ENCODE measurements at places on chromosomes 16 and 17.

DNA sequence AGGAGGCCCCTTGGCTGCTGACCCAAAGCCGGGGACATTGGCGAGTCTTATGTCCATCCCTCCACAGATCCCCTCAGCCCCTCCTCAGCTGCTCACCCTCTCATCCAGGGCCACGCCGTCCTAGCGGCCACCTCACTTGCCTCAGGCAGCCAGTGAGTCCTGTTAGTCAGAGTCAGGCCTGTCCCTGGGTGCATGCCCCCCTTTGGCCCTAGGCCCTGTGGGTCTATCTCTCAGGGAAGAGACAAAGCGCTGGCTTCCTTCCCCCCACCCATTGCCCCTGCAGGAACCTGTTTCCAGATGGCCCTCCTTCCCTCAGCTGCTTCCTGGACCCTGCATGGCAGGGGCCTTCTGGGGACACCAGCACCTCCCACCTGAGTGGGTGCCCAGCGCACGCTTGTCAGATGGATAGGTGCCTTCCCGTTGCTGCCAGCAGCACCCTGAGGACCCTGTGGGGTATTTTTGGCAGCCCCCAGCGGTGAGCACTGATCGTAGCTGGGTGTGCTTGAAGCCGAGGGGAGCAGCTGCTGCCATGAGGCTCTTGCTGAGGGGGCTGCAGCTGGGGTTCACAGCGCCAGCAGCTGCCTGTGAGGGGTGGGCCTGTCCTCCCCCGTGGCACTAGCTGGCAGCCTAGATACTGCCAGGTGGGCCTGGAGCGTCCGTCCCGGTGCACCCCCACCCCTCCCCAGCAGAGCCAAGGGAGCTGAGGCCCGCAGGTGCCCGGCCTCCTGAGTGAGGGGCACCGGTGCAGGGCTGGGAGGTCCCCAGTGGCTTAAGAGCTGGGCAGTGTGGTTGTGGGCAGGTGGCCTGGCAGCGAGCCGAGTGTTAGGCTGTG is 8.4 kb downstream of the DBNDD1 start:
- no peak for DNase-seq

DNA sequence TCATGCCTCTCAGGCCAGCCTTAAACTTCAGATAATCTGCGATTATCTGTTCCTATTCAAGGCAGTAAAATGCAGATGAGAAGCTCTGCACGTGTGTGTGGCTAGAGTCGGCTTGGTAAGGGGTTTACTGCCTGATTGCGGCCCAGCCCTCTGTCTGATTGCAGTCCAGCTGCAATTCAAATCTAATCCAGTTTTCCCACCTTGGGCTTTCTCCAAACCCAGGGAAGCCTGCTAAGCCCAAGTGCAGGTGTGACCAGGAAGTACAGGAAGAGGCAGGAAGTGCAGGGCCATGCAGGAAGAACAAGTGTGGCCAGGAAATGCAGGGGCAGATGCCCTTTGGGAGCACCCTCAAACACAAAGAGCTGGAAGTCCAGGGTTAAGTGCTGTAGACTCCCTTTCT is 314.9 kb downstream of the CEP112 start:
- DNase-seq = no peak

DNA sequence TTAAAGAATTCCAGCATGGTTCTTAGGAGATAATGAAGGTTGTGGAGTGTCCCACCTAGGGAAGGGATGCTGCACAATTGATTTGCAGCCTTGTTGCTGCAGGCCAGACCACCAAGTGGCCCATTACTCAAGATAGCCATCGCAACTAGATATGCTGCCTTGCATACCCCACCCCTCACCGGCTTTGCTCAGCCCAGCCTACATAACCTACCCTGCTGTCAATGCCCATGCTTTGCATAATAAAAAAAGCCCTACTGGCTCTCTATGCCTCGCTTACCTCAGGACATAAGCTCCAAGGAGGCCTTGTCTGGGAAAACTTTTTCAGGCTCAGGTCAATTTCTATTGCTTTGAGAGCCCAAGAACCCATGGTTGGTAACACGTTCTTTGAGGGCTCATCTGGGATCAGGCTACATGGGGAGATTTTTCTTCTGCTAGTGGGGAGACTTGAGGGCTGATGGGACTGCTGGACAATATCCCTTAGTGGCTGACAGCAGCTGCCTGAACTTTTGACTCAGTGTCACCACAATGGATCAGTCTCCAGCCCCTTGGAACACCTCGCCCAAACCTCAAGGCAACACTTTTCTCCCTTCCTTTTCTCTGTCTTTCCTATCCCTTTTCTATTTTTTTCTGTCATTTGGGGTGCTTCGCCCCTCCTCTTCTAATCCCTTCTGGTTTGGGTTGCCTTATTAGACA is 38.3 kb downstream of the SCPEP1 start:
- DNase-seq = no peak

- DNase-seq = no peak
These were observed 41.9 kb upstream of the CHMP6 start for GRCh38 chr17:80949451-80950421.

- no peak for DNase-seq
These were observed 24.3 kb downstream of the ACSF3 start for GRCh38 chr16:89117975-89118289.

DNA sequence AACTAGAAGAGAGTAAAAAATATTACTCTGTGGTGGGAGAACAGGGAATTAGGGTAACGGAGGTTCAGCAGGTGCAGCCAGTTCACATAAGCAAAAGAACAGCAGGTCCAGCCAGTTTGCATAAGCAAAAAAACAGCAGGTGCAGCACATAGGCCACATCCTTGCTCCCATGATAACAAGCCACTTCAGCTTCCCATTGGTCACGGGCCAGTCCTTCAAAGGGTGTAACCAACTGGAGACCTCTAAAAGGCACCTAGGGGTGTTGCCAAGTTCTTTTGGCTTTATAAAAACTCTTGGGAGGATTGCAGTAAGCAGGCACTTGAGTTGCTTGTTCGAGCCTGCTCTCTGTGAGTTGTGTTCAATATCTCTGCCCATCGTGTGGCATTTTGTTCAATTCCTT is 488.1 kb downstream of the XYLT1 start:
- DNase-seq = no peak

- no peak for DNase-seq
These were observed 12.7 kb upstream of the RNF135 start for GRCh38 chr17:30958187-30958586.

DNA sequence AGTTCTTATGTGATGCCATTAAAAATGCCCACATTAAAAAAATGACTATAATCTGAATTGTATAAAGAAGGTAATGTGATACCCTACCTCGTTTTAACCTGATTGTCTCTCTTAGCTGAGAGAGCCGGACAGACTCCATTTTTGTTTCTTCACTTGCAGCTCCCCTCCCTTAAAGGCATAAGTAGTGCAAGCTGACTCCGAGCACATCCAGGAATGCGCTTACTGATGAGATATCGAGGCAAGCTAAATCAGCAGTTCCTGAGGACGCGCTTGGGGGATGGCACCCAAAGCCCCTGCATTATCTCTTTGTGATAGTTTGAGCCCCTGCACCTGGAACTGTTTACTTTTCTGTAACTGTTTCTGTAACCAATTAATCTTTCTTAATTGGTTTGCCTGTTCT is 6.3 kb downstream of the KRT24 start:
- no peak for DNase-seq

DNA sequence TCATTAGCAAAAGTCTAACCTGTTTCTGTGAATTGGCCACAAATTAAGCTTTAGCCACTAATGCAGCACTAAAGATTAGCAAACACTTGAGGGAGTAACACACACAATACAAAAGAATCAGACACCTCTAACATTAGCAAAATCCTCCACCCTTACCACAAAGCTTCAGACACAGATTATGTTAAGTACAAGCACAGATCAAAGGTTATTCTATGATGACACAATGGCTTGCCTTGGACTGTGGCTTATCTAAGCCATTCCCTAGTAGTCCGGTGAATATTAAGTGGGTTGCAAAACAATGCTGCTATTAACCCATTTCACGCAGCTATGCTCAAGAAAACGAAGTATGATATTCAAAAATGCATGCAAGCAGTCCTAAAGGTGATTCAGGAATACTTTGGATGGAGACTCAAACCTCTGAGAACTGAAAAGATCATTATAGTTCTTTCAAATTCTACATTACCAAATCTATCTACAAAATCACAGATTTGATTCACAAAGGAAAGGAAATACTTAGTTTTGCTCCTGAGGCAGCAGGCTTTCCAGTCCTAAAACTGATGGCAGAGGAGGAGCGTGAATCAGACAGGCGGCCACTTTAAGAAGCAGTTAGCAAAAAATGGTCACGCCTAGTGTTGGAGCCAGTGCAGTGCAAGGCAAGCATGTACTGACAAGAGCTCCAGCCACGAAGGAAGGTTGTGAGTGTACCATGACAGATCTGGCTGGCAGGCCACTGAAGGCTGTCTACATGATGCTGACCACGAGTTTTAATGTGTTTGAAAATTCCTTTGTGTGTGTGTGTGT is 67.2 kb downstream of the PARN start:
- DNase-seq = no peak

DNA sequence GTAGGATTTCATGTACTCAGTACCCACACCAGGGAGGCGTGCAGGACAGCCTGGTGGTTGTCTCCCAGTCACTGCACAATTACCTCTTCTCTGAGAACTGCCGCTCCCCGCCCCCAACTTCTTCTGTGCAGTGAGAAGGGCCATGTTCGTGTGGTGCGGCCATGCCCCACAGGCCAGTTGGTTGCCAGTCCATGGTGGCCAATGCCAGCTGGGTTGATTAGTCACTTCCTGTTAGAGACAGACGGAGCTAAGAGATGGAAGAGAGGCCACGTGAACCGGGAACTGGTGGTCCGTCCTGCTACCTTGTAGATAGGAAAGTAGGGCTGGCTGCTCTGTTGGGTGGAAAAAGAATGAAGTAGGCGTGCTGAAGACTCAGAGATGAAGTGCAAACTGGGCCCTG is 206.5 kb downstream of the ABCC12 start:
- DNase-seq = no peak

- DNase-seq = no peak
These were observed 12.5 kb upstream of the TXNDC11 start for GRCh38 chr16:11755022-11755760.

GRCh38 chr16:88282564-88283395 is 100.0 kb upstream of the ZNF469 start:
- DNase-seq = no peak

- DNase-seq = no peak
These were observed 25.2 kb upstream of the CFAP20 start for GRCh38 chr16:58154345-58154744.

- DNase-seq = no peak
These were observed 11.2 kb downstream of the UQCRC2 start for GRCh38 chr16:21964353-21964752.

DNA sequence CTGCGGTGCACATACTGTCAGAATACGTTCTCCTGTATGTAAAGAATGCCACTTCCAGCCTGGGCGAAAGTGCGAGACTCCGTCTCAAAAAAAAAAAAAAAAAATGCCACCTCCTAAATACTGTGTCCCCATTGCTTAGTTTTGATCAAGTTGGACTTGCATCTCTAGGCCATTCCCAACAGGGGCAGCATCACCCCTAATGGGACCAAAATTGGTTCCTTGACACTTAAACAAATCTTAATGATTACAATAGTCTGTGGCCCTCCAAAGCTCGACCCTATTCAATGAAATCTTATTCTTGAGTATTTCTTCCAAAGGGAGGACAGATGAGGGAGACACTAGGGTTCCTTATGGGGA is 154.7 kb upstream of the PLCG2 start:
- no peak for DNase-seq

GRCh38 chr17:40622509-40622928 is 25.1 kb downstream of the SMARCE1 start:
- no peak for DNase-seq

DNA sequence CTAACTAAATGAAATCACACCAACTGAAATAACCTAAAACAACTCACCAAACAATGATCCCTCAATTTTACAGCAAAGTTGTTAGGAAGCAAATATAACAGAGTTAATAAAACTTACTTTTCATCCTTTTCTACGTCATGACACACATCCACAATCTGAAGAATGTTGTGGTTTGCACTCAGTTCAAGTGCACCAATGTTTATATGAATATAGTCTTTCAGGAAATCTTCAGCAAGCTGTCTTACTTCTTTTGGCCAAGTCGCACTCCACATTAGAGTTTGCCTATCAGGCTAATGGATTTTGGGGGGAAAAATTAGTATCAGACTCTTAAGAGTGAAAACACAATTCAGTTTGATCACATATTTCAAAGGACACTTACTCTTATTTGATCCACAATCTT is 3.3 kb downstream of the DDX5 start:
- DNase-seq = no peak

DNA sequence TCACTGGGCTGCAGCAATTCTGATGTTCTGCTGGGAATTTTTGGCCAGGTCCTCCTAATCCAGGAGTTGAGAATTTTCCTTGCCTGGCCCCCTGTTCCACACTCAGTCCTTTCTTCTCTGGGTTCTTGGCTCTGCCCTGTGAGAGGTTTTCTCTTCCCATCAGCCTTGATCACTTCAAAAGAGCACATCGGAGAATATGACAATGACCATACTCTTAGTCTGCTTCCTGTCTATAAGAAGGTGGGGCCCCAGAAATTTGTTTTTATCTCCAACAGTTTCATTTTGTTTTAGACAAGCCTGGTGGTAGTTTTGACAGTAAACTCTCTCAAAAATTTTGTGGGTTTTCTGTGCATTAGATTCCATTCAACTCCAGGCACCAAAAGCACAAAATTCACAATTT is 70.7 kb downstream of the C17orf67 start:
- DNase-seq = no peak

DNA sequence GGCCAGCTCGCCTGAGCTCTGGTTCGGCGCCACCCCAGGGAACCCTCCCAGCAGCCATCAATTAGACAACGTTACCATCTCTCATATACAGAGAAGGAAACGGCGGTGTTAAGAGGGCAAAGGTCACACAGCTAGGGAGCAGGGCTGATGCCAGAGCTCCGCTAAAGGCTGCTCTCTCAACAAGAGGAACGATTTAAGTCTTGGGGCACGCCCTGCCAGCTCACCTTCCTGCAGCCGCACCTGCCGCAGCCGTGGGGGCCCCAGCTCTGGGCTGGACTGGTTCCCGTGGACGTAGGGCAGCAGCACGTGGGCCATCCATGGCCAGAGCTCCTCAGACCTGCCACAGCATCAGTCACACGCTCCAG is 43.5 kb downstream of the PKD1 start:
- DNase-seq = no peak

DNA sequence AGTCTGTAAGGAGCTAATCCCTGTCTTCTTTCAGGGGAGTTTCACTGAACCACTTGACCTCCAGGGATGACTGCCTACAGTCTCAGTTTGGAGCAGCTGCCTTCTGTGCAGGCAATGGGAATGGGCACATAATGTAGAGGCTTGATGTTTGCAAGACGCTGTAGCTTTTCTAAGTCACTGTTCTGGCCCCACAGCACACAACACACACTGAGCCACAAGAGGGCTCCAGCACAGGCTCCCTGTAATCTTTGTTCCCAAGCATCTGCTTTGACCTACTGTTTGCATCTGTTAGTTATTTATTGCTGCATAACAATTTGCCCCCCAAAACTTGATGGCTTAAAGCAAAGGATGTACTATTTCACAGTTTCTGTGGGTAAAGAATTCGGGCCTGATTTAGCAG is 419.0 kb upstream of the ASIC2 start:
- DNase-seq = no peak

GRCh38 chr16:68270353-68270752 is 6.0 kb downstream of the SLC7A6 start:
- DNase-seq = no peak
